Hematopoietic multipotent progenitor cell treated with erythropoietin and hydrocortisone succinate and interleukin-3 and kit ligand, for 8 days (in vitro differentiated cells): ENCODE measurements at places on chromosomes 11 and 22.

GRCh38 chr11:120088056-120088455 lies 49.9 kb downstream of the TRIM29 start:
- no peak for DNase-seq

DNA sequence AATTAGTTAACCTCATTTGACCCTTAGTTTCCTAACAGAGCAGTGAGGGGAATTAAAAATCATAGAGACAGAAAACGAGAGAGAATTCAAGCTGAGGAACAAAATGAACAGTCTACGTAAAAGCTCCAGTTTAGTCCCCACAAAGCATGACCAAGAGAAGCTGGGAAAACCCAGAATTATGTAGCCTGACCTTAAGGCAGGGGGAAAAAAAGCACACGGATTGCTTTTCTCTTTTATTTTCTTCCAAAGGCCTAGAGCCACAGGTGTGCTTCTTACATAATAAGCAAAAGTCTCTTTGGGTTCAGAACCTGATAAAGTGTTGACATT lies 514 bp upstream of the AMBRA1 start:
- no peak for DNase-seq

- DNase-seq: peak; percentile 65
Observed at GRCh38 chr11:47028195-47029093, 91.9 kb downstream of the CSTPP1 start.

DNA sequence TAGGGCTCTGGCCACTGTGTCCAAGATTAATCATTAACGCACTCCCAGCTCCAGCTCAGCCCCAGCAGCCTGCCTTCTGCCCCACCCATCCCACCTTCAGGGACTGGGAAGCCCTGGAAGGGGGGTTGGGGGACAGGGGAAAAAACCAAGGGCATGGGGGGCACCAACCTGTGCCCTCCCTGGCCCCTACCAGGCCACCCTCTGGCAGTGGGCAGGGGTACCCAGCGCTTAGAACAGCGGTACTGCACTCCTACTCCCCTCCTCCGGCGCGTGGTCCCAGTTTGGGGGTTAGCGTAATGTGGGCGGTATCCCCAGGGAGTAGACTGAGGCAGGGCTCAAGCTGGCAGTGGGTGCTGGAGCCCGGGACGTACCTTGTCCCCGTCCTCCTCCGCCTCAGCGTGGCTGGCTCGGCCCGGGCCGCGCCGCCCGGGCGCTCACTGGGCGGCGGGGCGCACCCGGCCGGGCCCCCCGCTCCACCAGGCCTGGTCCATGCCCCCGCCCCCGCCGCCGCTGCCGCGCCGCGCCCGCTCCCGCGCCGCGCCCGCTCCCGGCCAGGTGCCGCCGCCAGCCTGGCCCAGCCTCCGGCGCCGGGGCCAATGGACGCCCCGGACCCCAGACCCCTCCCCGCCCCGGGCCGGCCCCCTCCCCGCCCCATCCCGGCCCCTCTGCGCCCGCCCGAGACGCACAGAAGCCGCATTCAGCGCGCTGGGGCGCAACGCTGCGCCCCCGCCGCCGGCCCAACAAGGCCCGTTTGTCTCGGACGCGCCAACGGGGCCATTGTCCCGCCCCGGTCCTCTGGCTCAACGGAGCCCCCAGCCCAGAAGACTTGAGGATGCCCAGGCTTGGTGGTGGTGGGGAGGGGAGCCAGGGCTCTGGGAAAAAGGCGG lies at the start of gene GAL3ST1:
GAL3ST1 (minus strand) TSS at position 571 of the 887 bp plus-strand sequence. CDS start 17,273 bp downstream, outside the sequence.
- no peak for DNase-seq
